ENCODE measurements at places on chromosomes 5 and 9. TPM values are rescaled to one million over a fixed set of nuclear protein-coding genes. Genes with fewer than 3 reads are reported as not detected.

Gene FST
- 0.22 TPM for total RNA-seq

Gene CAMK2A
- total RNA-seq: not detected

Gene DOLK
- total RNA-seq: 11.3 TPM

Gene EPB41L4B
- total RNA-seq: 0.74 TPM

Gene STING1
- 37.4 TPM for total RNA-seq

Gene CDH9
- total RNA-seq: not detected

Gene ARHGEF37
- total RNA-seq: 1.4 TPM

Gene BTNL9
- total RNA-seq: not detected

Gene TUBB4B
- total RNA-seq: 271 TPM

Gene DENND1A
- 21.3 TPM for total RNA-seq

Gene PHF24
- 0.23 TPM for total RNA-seq

Gene GRM6
- not detected for total RNA-seq

Gene SH2D3C
- total RNA-seq: 21.5 TPM

DNA sequence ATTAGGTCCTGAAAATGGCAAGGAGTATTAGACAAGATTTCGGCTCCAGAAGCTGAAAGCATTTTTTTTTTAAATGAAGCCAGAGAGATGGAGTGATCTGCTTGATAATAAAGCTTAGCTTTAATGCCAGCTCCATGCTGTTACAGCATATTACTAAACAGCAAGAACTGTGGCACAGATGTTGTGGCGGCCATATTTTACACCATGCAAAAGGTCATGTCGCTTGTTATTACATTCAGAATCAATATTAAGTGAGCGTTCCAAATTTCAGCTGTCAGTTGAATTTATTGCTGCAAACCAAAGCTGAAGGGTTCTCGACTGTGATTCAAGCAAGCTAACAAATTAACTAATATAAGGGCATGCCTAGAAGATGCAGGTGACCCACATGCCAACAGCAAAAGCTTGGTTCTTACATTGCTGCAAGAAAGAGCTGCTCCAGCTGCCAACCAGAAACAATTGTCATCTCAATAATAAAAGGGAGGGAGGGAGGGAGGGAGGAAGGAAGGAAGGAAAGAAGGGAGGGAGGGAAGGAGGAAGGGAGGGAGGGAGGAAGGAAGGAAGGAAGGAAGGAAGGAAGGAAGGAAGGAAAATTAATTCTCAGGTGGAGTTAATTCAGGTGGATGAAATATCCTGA, 517.7 kb upstream of the WWC1 start:
- DNase-seq: no peak

DNA sequence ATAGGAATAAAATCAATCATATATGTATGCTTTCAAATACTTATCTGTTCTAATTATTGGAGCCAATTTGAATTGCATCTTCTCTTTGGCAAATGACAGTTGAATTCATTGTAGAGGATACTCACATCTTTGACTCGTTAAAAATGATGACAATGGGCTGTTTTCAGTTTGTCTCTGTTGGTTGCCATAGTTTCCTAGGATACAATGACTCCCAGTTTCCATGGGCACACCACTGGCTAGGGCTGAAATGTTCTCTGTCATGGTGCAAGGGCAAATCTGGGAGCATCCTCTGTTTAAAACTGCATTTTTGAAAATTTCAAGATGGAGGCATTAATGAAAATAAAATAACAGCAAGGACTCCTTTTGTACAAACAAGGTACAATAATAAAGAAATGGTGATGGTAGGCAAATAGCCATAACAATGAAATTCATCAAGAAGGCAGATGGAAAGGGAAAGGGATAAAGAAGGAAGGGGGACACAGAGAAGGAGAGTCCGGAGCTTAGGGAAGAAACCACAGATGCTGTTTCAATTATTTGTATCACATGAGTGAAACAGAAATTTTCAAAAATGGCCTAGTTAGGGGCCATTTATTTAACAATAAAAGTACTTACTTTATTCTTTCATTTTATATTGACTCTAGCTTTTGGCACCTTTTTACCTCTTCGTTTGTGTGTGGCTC, 378.8 kb upstream of the SEMA6A start:
- DNase-seq: no peak

- DNase-seq: no peak
Measured at GRCh38 chr5:80659106-80659505, 4.3 kb upstream of the DHFR start.

GRCh38 chr9:3200331-3200774, 325.4 kb downstream of the RFX3 start:
- DNase-seq: no peak

DNA sequence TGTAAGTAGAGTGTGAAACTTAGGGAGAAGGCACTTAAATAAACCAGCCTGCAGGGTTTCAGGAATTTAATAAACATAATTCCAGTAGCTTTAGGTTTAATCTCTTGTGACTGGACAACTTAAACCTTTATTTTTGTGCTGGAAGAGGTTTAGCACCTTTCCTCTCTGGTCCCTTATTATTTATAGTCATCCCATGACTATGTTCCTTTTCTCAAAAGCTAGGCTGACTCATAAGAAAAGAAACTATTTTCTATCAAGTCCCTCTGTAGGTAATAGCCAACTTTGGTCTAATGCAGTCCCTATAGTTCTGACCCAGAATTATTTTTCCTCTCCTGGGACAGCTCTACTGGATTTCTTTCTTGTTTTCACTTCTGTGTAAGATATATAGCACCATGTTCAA, 588.9 kb downstream of the NR2F1-AS1 start:
- no peak for DNase-seq

DNA sequence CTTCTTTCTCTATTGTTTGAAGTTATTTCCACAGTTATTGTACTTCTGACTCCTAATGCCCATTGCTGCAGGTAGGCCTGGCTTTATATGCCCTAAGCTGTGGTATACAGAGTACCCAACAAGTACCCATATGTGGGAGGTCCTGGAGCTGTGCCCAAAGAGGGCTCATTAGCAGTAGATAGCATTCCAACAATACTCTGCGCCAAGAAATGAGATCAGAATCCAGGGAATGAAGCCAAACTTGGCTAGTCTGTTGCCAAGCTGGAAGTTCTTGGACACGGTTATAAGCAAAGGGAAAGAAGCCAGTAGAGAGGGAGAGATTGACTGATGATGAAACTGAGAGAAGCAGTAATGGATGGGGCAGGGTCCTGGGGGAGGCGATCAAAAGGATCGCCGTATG, 29.7 kb upstream of the FAM169A start:
- no peak for DNase-seq

GRCh38 chr5:145540375-145540774, 294.8 kb downstream of the PRELID2 start:
- DNase-seq: no peak

DNA sequence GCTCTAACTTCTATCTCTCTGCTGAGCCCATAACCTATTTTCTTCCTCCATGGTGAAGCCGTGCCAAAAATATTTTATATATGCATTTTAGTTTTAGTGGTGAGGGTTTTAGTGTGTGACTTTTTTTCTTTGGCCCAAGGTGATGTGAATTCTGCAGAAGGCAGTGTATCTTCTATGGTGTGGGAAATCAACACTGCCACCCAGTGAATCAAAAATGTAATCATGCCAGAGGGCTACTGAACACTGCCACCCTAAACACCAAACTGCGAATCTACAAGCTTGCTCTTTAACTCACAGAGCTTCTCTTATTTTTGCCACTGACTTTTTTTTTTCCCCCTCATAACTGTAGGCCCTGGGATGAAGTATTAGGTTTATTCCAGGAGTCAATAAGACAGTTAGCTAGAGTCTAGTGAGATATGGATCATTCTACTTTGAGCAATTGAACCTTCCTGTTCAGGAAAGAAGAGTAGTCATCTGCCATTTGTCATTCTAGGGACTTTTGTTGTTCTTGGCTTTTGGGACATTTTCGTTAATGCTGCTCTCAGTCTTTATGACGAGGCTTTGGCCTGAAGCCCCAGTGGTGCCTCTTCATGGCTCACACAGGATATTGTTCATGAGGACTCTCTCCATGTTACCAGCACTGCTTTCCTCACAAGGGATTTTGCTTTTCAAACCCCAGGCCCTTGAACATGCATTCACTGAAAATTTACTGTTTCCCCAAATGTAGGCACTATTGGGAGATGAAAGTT, 53.1 kb downstream of the C7 start:
- DNase-seq: no peak

DNA sequence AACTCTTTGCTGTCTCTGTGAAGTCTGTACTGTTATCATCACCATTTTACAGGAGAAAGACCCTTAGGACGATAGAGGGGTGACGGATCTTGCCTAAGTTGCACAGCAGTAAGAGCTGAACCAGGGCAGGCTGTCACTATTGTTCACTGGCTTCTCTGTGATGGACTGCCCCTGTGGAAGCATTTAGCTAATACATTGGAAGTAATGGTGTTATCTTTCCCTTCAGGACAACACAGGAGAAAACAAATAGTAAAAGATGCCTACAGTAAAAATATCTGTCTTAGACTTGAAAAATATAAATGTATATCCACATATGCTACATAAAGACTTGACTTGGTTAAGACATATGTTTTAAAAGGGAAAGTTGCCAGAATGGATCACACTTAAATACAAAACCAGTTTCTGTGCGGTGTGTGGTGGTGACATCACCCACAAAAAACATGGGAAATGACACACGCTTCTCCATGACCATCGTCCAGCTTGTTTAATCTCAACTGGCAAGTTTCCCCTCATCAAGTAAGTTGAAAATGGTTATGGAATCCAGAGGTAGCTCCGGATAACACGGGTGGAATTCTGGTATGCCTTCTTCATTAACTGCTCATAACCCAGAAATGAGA, 351.8 kb downstream of the EBF1 start:
- no peak for DNase-seq

GRCh38 chr5:96324708-96325107, 108.3 kb downstream of the PCSK1 start:
- no peak for DNase-seq

DNA sequence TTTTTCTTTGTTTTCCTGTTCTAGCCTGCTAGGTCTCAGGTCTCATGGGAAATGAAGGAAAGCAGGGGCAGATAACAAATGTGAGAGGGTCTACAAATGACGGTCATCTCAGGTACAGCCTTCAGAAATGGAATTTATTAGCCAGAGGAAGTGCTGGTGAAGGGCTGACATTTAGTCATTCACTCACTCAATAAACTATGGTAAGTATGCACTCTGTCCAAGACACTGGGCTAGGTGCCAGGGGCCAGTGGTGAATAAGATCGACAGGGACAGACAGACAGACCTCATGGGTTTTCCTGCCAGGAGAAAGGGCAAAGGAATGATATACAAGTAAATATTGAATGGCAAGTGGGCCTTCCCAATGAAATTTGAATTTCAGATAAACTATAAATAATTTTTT, 6.3 kb downstream of the PDE6A start:
- DNase-seq: no peak

- no peak for DNase-seq
Measured at GRCh38 chr5:142810081-142810480, 39.9 kb downstream of the ARHGAP26 start.

GRCh38 chr9:112091810-112092209, 83.3 kb downstream of the SUSD1 start:
- DNase-seq: no peak

GRCh38 chr9:137478962-137479861, 20.1 kb upstream of the NSMF start:
- no peak for DNase-seq

- DNase-seq: no peak
Measured at GRCh38 chr5:33049298-33049697, 338.2 kb downstream of the NPR3 start.

- DNase-seq: no peak
Measured at GRCh38 chr5:139419226-139420192, 15.6 kb upstream of the SPATA24 start.

- no peak for DNase-seq
Measured at GRCh38 chr5:161549106-161549505, 2.6 kb upstream of the GABRB2 start.

GRCh38 chr5:121055586-121055985, 591.5 kb downstream of the PRR16 start:
- no peak for DNase-seq

DNA sequence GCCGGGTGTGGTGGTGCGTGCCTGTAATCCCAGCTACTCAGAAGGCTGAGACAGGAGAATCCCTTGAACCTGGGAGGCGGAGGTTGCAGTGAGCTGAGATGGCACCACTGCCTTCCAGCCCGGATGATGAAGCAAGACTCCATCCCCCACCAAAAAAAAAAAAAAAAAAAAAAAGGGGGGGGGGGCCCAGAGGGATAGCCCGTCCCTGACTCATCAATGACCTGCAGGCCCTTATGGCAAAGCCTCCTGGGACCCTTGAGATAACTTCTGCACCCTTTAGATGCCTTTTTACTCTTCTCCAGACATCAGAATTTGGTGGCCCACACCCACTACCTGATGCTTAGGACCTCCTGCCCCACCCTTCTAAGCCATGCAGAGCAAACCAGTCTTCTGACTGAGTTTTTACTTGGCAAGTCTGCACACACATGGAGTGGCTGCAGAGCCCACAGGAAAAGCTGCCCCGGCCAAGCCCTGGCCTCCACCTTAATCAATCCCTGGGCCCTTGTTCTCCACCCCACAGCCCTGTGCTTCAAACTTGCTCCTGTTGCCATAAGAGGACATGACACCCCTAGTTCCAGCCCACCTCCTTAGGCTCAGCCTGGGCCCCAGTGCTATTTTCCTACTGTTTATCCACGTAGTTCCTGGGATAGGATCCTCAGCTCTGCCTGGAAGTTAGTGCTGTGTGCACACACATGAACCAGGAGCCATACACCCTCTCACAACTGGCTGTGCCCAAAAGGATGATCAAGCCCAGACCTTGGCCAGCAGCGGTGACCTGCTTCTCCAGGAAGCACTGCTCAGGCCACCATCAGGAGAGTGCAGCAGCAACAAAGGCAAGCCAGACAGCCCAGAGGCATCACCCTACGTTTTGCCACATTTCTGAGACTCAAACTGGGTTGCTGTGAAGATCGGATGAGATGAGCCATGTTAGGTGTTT, 5.1 kb downstream of the MGAT1 start:
- no peak for DNase-seq

DNA sequence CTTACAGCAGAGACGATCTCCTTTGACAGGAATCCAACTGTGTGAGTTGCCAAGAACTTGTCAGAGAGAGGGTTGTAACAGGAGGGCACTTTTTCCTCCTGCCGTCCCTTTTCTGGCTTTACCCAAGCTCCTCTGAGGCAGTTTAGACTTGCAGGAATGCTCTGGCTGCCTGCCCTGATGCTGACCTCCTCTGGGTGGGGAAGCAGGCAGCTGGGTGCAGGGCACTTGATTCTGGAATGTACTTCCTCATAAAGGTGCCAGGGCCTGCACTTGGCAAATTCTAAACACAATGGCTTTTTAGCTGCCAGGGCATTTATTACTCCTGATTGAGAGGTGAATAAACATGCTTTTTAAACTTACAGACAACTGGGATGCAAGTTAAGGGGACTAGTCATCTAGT, 190.4 kb downstream of the EPB41L4A start:
- no peak for DNase-seq

GRCh38 chr9:88737031-88737430, 202.1 kb downstream of the NXNL2 start:
- no peak for DNase-seq

DNA sequence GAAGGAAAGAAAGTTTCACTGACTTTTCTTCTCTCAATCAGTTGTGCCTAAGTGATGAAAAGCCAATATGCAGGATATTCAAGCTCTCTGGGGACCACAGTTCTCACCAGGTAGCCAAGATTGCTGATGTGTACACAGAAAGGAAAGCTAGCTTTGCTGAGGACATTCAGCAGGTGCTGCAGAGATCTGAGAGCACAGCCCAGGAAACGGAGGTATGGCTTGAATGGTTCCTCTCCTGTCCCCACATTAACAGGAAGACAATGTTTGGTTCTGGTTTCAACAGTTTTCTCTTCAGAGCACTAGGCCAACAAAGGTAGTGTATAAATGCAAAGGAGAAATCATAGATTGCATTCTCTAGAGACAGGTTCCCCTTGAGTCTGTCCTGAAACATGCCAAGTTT, 69.6 kb downstream of the PTPDC1 start:
- no peak for DNase-seq

- no peak for DNase-seq
Measured at GRCh38 chr5:32332966-32333365, 20.2 kb upstream of the MTMR12 start.
